ENCODE measurements at places on chromosomes 3 and 15. TPM values are rescaled to one million over a fixed set of nuclear protein-coding genes. Genes with fewer than 3 reads are reported as not detected.

- DNase-seq, result no peak
- H3K4me3 ChIP-seq, result no peak overlapping the region
- no peaks in the 10 kb centered on the region for H3K27me3 ChIP-seq
- no peaks in the 10 kb centered on the region for H3K4me1 ChIP-seq
- no peaks in the 10 kb centered on the region for H3K36me3 ChIP-seq
Observed at GRCh38 chr15:100909565-100909964, 9.6 kb upstream of the LRRK1 start.

- no peaks in the 10 kb centered on the region for H3K27me3 ChIP-seq
- no peaks in the 10 kb centered on the region for H3K4me1 ChIP-seq
- no peak overlapping the region for H3K4me3 ChIP-seq
- H3K27ac ChIP-seq, result peak overlapping the region; percentile 31
Observed at GRCh38 chr3:178078953-178079352, 457.3 kb upstream of the KCNMB2 start.

- no peak overlapping the region for H3K27ac ChIP-seq
- no peak for DNase-seq
- no peak overlapping the region for H3K4me3 ChIP-seq
- H3K27me3 ChIP-seq, result peaks cover 7% of the 10 kb centered on the region
- no peaks in the 10 kb centered on the region for H3K36me3 ChIP-seq
Observed at GRCh38 chr15:77533578-77534430, 98.9 kb downstream of the LINGO1 start.

Gene CFAP20DC
- total RNA-seq, result 0.98 TPM

Gene FBLN2
- 9.1 TPM for total RNA-seq
